ENCODE measurements at places on chromosomes 4 and X.

DNA sequence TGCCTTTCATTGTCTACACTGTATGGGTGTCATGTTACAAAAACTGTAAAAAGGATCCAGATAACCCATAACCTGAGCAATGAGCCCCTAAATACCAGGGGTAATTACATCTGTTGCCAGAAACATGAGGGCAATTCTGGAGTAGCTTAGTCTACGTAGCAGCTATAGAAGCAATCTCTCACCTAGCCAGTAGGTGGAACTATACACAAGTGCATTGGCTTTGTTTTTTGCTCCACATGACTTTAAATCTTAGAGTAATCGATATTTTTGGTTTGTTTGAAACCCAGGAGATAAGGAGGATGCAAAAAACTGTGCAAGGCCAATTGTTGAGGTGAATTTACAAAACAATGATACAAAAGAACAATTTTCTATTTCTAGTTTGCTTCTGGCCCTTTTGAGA lies 57.5 kb downstream of the GPR82 start:
- DNase-seq = no peak

- DNase-seq = no peak
Measured at GRCh38 chr4:120327276-120327675, 260.6 kb upstream of the MAD2L1 start.

GRCh38 chr4:102598086-102598761 lies 97.1 kb downstream of the NFKB1 start:
- DNase-seq = no peak

- DNase-seq = no peak
Measured at GRCh38 chr4:98505992-98506391, 152.4 kb downstream of the TSPAN5 start.

DNA sequence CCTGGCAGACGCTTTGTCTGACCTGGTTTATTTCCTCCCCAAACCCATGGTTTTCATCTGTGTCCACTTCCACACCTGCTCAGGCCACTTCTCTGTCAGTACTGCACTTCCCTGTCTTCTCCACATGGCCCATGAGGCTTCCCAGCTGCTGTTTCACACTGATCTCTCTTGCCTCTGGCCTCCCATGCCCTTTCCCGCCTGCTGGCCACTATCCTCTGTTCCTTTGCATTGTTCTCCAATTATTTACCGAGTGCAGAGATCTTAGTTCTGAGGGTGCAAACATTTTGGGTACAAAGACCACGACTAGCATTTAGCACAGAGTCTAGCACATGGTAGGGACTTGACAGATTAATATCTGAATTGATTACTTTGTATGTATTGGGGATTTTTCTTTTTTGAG lies 174.8 kb upstream of the NPY2R start:
- no peak for DNase-seq
